Calu3 (cell line): ENCODE measurements at places on chromosomes 2 and 18. TPM values are rescaled to one million over a fixed set of nuclear protein-coding genes. Genes with fewer than 3 reads are reported as not detected.
A peak's percentile ranks its signal among the peaks of the same experiment; 100 is the strongest.

Gene APCDD1
- total RNA-seq: 0.51 TPM in 1 of 2 replicates, not detected in the other

Gene DAW1
- 2.4 and 3.2 TPM in 2 replicates for total RNA-seq

Gene CIB4
- total RNA-seq: not detected in 2 replicates

Gene MYCN
- total RNA-seq: 5.5 and 8.7 TPM in 2 replicates

GRCh38 chr2:26018184-26019055 lies 15.5 kb upstream of the RAB10 start:
- peak; percentile 89 for DNase-seq

DNA sequence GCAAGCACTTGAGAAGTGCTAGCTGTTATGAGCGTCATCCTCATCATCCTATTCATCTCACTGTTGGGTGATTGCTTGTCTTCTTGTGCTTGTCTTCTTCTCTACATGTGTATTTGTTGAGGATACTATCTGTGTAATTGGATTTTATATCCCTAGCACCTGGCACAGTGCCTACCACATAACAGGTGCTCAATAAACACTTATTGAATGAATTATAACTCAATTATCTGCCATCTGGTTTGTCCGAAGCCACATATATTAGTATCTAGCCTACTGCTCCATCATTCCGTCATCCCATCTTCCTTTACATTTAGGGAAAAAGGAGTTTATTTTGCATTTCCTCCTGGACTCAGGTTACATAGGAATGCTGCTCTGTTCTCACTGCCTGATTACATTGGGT lies 330.4 kb upstream of the ETAA1 start:
- DNase-seq: no peak

- DNase-seq: no peak
Observed at GRCh38 chr2:121400201-121400600, 115.2 kb upstream of the TFCP2L1 start.

GRCh38 chr2:188481474-188481873 lies 189.8 kb downstream of the GULP1 start:
- DNase-seq: no peak

DNA sequence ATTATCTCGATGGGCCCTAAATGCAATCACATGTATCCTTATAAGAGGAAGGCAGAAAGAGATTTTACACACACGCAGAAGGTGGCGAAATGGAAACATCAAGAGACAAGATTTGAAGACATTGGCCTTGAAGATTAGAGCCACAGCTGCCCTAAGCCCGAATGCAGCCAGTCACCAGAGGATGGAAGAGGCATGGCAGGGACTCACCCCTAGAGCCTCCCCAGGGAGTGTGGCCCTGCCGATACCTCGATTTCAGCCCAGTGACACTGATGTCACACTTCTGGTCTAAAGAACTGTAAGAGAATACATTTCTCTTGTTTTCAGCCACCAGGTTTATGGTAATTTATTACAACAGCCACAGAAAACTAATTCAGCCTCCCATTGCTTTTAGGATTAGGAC lies 17.4 kb downstream of the TTC39C start:
- DNase-seq: no peak

DNA sequence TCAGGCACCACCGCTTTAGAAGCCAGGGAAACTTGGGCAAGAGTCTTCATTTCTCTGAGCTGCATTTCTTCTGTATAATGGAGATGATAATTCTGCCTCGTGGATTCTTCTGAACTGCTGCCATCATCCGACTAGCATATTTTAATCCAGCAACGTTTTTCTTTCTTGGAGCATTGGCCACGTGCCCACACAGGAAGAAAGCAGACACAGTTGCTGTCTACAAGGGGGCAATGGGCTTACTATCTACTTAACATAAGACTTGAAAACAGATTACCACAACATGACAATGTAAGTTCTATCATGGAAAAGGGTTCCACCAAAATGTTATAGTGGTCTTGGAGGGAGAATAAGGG lies 176.5 kb downstream of the FAM210A start:
- DNase-seq: no peak

DNA sequence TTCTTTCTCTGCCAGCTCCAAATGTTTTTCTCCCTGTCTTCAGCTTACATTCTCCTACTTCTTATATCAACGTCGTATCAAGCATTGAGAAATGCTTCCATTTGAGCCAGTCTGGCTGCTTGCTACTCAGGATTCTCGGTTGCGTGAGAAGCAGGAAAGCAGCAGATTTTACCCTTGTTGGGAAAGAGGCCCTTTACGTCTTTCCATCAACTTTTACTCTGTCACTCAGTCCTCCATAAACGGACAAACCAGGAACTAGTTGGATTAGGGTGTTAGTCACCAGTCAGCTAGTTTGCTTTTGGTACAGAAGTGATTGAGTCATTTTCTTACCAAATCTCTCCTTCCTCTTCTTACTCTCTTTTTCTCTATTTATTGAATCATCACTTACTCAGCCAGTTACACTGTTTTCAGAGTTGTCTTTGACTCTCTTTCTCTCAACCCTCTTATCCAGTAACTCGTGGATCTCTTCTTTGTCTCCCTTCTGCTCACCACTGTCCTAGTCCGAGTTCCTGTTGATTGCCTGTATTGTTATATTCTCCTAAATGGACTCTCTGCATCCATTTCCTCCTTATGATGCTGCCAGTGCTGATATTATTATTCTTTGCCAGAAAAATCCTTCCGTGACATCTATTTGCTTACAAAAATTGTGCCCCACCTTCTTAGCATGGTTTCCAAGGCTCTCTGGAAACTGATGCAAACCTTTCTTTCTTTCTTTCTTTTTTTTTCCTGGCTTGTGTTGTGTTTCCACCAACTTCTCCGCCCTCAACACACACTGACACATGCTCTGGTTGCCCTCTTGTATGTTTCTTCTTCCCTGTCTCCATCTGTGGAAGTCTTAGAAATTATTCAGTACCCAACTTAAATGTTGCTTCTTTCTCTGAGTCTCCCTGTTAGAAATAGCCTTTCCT lies 61.5 kb downstream of the VRK2 start:
- peak; percentile 52 for DNase-seq
